Stimulated activated CD8-positive, alpha-beta memory T cell treated with anti-CD3 and anti-CD28 coated beads, Interleukin-15, amount 100 ng/mL, for 4 hours (primary cell): ENCODE measurements at places on chromosomes 16 and 17.
A peak's percentile ranks its signal among the peaks of the same experiment; 100 is the strongest.

DNA sequence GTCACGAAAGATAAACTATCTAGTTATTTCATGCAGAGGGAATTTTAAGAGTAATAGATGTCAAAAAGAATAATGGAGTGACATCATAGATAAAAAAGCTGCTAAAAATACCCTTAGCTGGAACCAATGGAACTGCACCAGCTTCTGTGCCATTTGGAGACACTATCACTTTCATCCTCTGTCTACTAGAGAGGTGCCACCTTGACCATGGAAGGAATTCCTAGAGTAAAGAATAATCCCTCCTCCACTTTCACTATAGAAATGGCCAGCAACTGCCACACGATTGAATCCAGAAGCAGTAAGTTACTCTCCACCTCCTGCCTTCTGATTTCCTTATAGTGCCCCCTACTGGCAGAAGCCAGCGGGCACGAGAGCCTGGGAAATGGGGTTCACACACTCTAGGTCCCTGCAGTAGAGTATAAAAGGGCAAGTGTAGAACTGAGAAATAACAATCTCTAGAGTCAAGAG lies 2.8 kb upstream of the ALDH3A2 start:
- DNase-seq: no peak

GRCh38 chr17:51721730-51722129 lies 436.8 kb downstream of the CA10 start:
- DNase-seq: no peak

DNA sequence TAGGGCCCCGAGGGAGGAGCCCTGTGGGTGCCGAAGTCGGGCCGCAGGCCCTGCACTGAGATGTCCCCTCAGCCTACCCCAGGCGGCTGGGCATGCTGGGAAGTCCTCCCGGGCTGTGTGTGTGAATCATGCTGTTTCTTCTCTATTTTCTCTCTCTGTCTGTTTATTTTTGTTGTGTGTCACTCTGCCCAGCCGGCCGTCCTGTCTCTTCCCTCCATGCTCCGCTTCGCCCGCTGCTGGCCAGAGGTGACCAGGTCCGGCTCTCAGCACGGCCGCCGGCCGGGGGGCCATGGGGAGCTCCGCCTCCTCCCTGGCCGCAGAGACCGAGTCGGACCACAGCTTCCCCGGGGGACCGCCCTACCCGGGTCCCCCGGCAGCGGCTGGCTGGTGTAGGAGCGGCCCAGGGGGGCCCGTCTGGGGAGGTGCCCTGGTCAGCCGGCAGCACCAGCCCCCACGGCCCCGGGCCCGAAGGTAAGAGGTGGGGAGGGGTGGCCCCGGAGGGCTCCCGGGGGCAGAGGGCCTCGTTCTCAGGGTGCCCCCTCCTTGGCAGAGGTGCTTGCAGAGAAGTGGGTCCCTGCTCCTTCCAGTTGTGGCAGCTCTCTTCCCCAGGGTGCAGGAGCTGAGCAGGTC lies 12.5 kb downstream of the CAPN15 start:
- DNase-seq: no peak

- no peak for DNase-seq
Measured at GRCh38 chr16:80851831-80852230, 47.4 kb upstream of the CDYL2 start.

GRCh38 chr17:17196776-17197175 lies 9.4 kb downstream of the PLD6 start:
- no peak for DNase-seq

GRCh38 chr17:15969463-15969862 lies 24.5 kb downstream of the ADORA2B start:
- DNase-seq: no peak

- no peak for DNase-seq
Measured at GRCh38 chr16:81451753-81452680, 7.4 kb downstream of the CMIP start.

- no peak for DNase-seq
Measured at GRCh38 chr16:86775511-86775921, 197.2 kb downstream of the FOXL1 start.

GRCh38 chr17:39800540-39800939 lies 62.8 kb downstream of the GRB7 start:
- no peak for DNase-seq

DNA sequence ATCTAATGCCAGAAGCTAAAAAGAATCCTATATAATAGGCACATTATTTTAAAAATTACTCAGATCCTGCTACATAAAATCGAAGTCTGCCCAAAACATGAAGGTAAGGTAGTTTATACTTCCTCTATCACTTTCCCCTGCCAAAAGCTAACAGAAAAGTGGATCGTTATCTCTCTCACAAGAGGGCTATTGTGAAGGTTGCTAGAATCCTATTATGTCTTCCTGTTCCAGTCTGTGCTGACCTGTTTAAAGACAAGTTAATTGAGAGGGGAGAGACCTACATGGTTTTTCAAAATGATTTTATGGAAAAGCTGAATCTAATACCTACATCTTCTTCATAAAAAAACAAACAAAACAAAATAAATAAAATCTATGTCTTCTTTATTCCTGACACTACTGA lies 1410.9 kb upstream of the CDH8 start:
- no peak for DNase-seq

GRCh38 chr16:56315955-56316354 lies 109.4 kb downstream of the AMFR start:
- no peak for DNase-seq

DNA sequence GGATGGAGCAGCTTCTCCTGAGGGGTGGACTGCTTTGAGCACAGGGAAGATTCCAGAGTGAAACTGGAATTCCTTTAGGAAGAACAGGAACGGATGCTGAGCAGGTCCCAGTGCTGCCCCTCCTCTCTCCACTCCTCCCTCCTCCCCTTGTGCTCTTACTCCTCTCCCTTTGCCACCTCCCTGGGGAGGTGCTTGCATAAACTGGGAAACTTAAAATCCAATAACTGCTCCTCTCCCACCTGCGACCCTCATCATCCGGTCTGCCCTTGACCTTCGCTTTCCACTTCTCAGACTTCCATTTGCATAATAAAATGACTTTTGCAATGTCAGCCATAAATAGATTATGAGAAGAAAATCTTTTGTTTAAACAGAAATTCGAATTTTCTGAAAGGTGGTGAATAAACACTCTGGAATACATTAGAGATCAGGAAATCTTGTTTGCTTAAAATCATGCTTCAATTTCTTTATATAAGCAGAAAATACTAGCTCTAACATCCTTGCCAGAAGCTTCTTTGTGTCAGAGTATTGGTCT lies 23.7 kb downstream of the HSBP1 start:
- DNase-seq: no peak

GRCh38 chr17:48628649-48629410 lies 2.7 kb upstream of the HOXB9 start:
- no peak for DNase-seq

DNA sequence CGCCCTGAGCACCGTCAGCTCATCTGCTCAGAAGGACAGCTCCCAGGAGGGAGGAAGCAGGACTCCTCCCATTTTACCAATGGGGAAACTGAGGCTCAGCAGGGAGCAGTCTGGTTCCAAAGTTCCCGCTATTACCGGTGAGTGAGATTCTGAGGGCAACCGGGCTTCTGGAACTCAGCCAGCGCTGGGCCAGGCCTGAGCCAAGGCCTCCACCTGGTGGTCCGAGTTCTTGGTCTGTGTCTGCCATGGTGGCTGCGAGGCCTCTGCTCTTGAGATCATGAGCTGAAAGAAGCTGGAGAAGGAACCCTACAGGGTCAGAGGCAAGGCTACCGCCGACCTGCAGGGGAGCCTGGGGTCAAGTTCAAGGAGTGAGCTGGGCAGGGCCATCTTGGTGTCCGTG lies 110.8 kb upstream of the GSE1 start:
- DNase-seq: no peak

- no peak for DNase-seq
Measured at GRCh38 chr17:48795444-48796162, 21.4 kb downstream of the TTLL6 start.

DNA sequence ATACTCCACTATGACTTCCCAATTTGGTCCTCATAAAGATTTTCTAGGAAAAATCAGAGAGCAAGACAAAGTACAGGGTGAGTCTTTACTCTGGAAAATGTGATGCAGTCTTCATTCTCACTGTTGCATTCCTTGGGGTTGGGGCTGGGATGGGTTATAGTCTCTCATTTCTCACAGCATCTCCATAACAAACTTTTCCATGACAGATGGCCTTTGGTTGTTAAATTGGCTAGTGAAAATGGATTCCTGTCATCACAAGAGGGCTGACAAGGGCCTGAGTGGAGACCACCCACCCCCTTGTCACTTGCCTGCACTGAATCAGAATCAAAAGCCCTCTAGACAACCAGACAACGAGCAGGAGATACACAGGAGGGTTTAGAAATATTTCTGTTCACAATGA lies 174.6 kb downstream of the AATF start:
- DNase-seq: no peak

DNA sequence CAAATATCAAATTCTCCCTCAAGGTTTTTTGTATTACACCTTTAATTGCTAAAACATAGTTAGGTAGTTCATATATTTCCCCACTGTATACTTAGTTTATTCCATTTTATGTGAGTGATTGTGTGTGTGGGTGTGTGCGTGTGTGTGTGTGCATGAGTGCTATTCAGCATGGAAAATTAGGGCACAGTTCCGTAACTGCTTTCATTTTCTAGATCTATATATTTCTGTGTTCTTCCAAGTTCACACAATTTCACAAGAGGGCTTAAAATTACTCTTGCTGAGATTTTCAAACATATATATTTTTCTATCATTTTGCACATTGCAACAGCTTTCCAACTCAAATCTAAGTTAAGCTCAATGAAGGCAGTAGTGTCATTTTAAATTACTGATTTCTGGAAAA lies 782.9 kb upstream of the SOX9 start:
- DNase-seq: no peak

GRCh38 chr17:48757524-48757961 lies 29.0 kb upstream of the HOXB13 start:
- no peak for DNase-seq

DNA sequence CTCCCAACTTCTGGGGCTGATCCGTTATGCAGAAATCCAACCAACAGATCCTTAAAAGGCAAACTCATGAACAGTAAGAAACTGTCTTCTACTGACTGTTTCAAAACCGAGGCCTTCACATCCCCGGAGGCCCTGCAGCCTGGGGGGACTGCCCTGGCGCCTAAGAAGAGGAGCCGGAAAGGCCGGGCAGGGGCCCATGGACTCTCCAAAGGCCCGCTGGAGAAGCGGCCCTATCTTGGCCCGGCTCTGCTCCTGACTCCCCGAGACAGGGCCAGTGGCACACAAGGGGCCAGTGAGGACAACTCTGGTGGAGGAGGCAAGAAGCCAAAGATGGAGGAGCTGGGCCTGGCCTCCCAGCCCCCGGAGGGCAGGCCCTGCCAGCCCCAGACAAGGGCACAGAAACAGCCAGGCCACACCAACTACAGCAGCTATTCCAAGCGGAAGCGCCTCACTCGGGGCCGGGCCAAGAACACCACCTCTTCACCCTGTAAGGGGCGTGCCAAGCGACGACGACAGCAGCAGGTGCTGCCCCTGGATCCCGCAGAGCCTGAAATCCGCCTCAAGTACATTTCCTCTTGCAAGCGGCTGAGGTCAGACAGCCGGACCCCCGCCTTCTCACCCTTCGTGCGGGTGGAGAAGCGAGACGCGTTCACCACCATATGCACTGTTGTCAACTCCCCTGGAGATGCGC lies 39.5 kb downstream of the SREBF1 start:
- no peak for DNase-seq

GRCh38 chr17:64994781-64995538 lies 61.6 kb downstream of the GNA13 start:
- DNase-seq: no peak

DNA sequence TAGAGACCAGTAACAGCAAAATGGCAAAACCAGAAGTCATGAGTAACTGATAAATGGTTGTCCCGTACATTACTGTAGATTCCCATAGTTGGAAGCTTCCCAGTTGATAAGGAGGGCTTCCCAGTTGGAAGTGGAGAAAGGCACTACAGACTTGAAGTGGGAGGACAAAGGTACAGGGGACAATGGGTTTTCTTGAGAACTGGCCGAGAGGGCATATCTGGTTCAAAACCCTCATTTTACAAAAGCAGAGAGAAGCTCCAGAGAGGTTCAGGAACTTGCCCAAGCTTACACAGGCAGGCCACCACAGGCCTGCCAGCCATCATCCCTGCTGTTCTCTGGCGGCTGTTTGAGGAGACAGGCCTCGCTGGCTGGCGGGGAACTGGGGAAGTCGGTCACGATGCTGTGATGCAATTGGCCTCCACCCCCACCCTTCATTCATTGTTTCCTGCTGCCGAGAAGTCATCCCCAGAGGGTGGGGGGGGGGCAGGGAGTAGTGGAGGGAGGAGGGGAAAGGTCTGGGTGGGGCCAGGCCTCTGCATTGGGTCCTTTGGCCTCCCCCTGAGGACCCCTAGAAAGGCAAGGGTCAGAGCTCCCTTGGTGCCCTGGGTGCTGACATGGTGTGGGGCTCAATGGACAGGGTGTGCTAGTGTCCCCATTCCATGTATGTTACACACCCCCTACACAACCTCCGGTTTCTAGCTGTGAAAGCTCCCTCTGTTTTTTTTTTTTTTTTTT lies 3.0 kb downstream of the UBALD2 start:
- DNase-seq: peak; percentile 59

DNA sequence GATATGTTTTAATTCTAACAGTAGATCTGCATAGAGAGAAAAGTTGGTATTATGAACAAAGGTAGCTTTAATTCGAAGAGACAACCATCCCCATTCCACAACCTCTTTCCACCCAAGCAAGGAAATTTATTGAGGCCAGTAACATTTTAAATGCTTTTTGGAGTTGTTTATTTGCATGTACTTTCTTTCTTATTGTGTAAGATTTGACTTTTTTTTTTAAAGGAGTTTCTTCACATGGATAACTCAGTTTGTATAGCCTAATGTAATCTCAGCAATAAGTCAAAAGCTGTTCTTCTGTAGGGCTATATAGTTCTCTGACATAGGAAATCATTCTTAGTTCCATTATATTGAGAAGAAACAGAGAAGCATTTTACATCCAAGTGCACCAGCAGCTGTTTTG lies 163.3 kb downstream of the PRKCA start:
- no peak for DNase-seq

DNA sequence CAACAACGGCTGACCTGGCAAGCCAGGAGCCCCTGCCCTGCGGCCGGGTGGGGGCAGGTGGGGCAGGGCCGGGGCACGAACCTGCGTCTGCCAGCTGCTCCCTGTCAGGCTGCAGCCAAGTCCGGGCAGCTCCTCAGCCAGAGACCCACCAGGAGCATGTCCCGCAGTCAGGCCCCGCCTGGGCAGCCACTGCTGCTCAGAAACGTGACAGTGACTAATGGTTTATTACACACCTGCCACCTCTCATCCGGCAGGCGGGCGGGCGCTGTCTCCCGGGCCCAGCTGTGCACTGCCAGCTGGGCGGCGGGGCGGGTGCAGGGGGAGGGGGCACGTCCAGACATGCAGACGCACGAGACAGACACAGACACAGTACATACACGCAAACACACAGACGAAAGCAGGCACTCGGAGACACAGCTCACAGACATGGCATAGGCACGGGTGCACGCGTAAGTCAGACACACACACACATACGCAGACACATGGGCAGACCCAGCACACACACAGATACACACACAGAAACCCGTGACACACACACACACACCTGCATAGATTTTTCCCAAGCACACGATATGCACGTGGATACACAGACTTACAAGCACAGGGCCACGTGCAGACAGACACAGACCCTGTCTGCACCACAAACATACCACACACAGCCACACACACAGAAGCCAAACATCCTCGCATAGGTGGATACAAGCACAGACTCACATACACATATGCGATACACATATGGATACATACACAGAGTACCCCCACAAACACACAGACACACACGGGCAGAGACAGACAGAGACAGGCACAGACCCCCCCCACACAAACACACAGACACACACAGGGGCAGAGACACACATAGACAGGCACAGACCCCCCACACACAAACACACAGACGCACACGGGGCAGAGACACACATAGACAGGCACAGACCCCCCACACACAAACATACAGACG lies 248.3 kb upstream of the CIBAR2 start:
- DNase-seq: no peak

GRCh38 chr17:74639704-74640151 lies 16.2 kb upstream of the CD300E start:
- no peak for DNase-seq
